ENCODE measurements at places on chromosomes 5 and 9. TPM values are rescaled to one million over a fixed set of nuclear protein-coding genes. Genes with fewer than 3 reads are reported as not detected.

SLC46A2 gene
- total RNA-seq: 0.18 TPM

ANKRD18A gene
- total RNA-seq: 0.06 TPM

PCDHGB5 gene
- total RNA-seq: 11.7 TPM

GRCh38 chr5:169956756-169957155 is 23.5 kb downstream of the INSYN2B start:
- H3K27ac ChIP-seq: no peak overlapping the region
- H3K4me1 ChIP-seq: no peaks in the 10 kb centered on the region
- no peaks in the 10 kb centered on the region for H3K36me3 ChIP-seq
- no peak overlapping the region for H3K4me3 ChIP-seq

DNA sequence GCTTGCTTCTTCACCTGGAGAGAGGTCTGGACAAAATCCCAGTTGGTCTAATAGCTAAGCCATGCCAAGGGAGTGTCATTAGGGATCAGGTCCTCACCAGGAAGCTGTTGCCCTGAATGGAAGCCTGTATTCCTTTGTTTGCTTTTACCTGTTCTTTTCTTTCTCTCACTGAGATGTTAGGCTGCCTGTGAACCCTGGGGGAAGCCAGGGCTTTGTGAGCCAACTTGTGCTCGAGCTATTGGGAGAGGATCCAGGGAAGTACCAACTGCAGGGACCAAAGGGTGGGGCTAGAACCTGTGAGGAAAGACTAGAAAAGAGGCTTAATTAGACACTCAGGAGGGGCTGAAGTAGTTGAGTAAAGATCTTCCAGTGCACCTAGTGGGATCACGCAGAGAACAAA is 451.2 kb upstream of the TLE4 start:
- H3K4me1 ChIP-seq: no peaks in the 10 kb centered on the region
- no peaks in the 10 kb centered on the region for H3K27me3 ChIP-seq
- no peak overlapping the region for H3K4me3 ChIP-seq
- DNase-seq: no peak
- no peaks in the 10 kb centered on the region for H3K36me3 ChIP-seq
- H3K27ac ChIP-seq: no peak overlapping the region

GRCh38 chr9:107036367-107036766 is 173.4 kb downstream of the ZNF462 start:
- DNase-seq: no peak
- no peaks in the 10 kb centered on the region for H3K27me3 ChIP-seq
- no peak overlapping the region for H3K4me3 ChIP-seq
- no peaks in the 10 kb centered on the region for H3K36me3 ChIP-seq
- no peak overlapping the region for H3K27ac ChIP-seq
- H3K4me1 ChIP-seq: no peaks in the 10 kb centered on the region

DNA sequence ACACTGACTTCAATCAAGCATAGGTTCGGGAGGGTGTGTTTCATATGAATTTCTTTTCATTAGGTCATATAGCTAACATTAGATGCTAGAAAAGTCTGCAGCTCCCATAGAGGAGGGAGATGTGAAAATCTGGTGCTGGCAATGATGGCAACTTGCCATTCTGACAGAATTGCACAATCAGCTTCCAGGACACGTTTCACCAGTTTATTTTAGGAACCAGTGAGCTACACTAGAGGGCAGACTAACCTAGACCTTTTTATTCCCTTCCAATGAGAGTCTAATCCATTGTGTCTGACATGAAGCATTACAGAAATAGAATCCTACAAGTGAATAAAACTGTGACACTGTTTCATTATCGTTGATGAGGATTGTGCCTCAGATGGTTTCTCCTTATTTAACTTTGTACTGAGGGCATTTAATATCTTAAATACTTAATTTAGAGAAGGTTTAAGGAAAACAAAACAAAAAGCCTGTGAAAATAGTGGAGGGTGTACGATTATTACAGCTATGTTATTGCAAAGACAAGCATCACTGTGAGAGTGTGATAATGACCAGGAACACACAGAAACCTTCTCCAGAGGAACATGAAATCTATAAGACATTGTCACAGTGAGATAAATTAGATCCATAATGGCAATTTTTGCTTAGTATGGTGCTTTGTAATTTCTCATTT is 363.3 kb upstream of the RPS23 start:
- peaks cover 10% of the 10 kb centered on the region for H3K4me1 ChIP-seq
- no peak overlapping the region for H3K4me3 ChIP-seq
- DNase-seq: peak; percentile 72
- H3K27ac ChIP-seq: no peak overlapping the region
- H3K27me3 ChIP-seq: no peaks in the 10 kb centered on the region
- H3K36me3 ChIP-seq: no peaks in the 10 kb centered on the region

- H3K4me3 ChIP-seq: no peak overlapping the region
- H3K27ac ChIP-seq: no peak overlapping the region
- DNase-seq: no peak
- no peaks in the 10 kb centered on the region for H3K4me1 ChIP-seq
- no peaks in the 10 kb centered on the region for H3K36me3 ChIP-seq
These were observed 218.1 kb downstream of the AP3B1 start for GRCh38 chr5:78076351-78076750.

DNA sequence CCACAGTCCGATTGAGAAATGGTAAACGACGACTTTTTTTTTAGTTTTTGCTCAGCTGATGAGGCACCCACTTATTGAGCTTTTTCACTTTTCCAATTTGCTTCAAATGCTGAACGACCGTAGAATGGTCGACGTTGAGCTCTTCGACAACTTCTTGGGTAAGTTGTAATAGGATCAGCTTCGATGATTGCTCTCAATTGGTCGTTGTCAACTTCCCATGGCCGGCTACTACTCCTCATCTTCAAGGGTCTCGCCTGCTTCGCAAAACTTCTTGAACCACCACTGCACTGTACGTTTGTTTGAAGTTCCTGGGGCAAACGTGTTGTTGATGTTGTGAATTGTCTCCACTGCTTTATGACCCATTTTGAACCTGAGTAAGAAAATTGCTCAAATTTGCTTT is 35.7 kb downstream of the NSD1 start:
- no peak overlapping the region for H3K4me3 ChIP-seq
- DNase-seq: no peak
- H3K27me3 ChIP-seq: no peaks in the 10 kb centered on the region

IRX2 gene
- 0.27 TPM for total RNA-seq

GRCh38 chr9:91428436-91428835 is 4.8 kb upstream of the NFIL3 start:
- no peak overlapping the region for H3K27ac ChIP-seq
- DNase-seq: no peak
- H3K4me1 ChIP-seq: no peaks in the 10 kb centered on the region

DNA sequence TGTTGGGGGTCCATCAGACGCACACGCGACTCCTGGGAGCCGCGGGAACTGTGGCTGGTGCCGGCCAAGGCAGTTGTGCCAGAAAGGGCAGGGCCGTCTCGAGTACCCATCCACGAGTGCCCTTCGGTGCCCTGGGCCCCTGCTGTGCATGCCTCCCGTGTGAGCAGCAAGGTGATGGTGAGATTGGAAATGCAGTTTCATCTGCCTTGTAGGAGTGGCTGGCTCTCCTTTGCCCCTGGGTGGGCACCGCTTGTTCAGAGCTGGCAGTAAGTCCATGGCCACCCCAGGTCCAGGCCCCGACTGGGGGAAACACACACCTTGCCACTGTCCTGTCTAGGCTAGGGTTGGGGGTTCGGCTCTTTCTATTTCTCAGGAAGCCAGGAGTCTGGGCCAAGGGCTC is 5.7 kb downstream of the NKD2 start:
- no peaks in the 10 kb centered on the region for H3K27me3 ChIP-seq
- H3K27ac ChIP-seq: no peak overlapping the region
- H3K36me3 ChIP-seq: no peaks in the 10 kb centered on the region
- no peak overlapping the region for H3K4me3 ChIP-seq
- no peaks in the 10 kb centered on the region for H3K4me1 ChIP-seq
- DNase-seq: peak; percentile 32

DNA sequence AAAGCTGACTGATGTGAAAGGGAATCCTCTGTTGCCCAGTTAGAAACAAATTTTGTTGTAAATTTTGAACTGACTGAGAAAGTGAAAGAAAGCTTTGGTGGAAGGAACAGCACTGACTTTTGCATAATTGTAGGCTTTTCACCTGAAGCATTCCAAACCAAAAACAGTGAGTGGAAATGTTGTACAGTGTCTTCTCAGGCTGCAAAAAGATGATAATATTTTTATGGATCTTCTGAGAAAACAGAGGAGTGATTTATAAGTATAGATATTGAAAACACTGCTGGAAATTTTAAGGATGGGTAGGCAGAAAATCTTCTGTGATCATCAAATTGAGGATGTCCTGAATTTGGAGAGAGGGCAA is 40.0 kb downstream of the LURAP1L start:
- no peak for DNase-seq
- peaks cover 5% of the 10 kb centered on the region for H3K4me1 ChIP-seq
- H3K27ac ChIP-seq: no peak overlapping the region
- no peaks in the 10 kb centered on the region for H3K36me3 ChIP-seq

GRCh38 chr5:131142970-131143617 is 22.0 kb downstream of the HINT1 start:
- H3K27me3 ChIP-seq: no peaks in the 10 kb centered on the region
- no peak overlapping the region for H3K27ac ChIP-seq
- H3K4me1 ChIP-seq: no peaks in the 10 kb centered on the region
- no peak for DNase-seq
- no peak overlapping the region for H3K4me3 ChIP-seq

SLC34A3 gene
- not detected for total RNA-seq

- no peak overlapping the region for H3K4me3 ChIP-seq
- DNase-seq: no peak
These were observed 57.3 kb upstream of the C6 start for GRCh38 chr5:41270423-41271251.

- no peak overlapping the region for H3K4me3 ChIP-seq
- no peaks in the 10 kb centered on the region for H3K27me3 ChIP-seq
- H3K4me1 ChIP-seq: peaks cover 8% of the 10 kb centered on the region
- peak overlapping the region; percentile 92 for H3K27ac ChIP-seq
These were observed 36.5 kb downstream of the PALM2AKAP2 start for GRCh38 chr9:109816490-109816889.

GRCh38 chr5:52453176-52453575 is 334.5 kb upstream of the ITGA1 start:
- H3K4me3 ChIP-seq: no peak overlapping the region
- H3K4me1 ChIP-seq: no peaks in the 10 kb centered on the region
- no peaks in the 10 kb centered on the region for H3K27me3 ChIP-seq
- H3K36me3 ChIP-seq: no peaks in the 10 kb centered on the region

GRCh38 chr9:6645355-6646292 is at the start of gene GLDC:
GLDC (minus strand) TSS chr9:6645729; CDS start chr9:6645499, 230 bp downstream.
- H3K36me3 ChIP-seq: no peaks in the 10 kb centered on the region
- DNase-seq: peak; percentile 80
- H3K4me3 ChIP-seq: peak within 1 kb of the TSS; percentile 2
- no peaks in the 10 kb centered on the region for H3K27me3 ChIP-seq

DNA sequence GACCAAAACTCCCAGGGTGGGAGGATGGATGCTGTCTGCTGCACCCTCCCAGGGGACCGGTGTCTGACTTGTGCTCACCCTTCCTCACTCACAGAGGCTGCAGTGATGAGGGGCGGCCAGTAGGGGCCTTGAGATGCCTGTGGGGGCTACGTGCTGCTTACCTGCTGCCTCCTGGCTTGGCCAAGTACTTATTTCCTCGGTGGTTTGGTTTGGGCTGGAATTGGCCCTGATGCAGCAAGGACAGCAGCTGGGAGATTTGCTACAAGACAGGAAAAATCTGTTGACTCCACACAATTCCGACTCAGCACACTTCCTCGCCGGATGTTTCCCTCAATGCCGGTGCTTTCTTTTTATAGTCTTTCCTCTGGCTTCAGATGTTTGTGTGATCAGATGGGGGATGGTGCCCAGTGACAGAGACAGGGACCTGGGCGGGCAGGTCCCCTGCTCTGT is 6.6 kb downstream of the PCDH12 start:
- H3K27me3 ChIP-seq: no peaks in the 10 kb centered on the region
- no peak overlapping the region for H3K4me3 ChIP-seq

TRIM36 gene
- total RNA-seq: 4.4 TPM

C9 gene
- 0.30 TPM for total RNA-seq

DNA sequence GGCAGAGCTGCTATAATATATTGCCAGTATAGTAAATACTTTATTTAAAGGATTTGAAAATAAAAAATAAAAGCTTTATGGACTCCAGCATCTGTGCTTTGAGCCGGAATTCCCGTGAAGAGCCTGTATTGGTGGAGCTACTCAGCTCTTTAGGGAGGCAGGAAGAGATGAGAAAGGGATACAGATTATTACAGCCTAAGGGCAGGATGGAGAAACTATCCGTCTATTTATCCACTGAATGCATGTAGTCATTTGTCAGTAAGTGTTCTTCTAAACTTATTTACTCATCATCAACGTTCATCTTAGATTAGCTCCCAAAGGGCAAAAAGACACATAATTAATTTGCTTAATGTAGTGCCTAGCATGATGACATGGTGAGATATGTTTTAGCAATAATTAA is 48.4 kb downstream of the SLC1A1 start:
- no peak for DNase-seq
- H3K4me3 ChIP-seq: no peak overlapping the region
- no peaks in the 10 kb centered on the region for H3K4me1 ChIP-seq
- no peaks in the 10 kb centered on the region for H3K27me3 ChIP-seq

PDCD1LG2 gene
- total RNA-seq: 5.4 TPM

OMD gene
- total RNA-seq: 43.3 TPM

- no peak overlapping the region for H3K27ac ChIP-seq
- no peaks in the 10 kb centered on the region for H3K27me3 ChIP-seq
- no peaks in the 10 kb centered on the region for H3K36me3 ChIP-seq
These were observed 20.8 kb downstream of the ANKRD55 start for GRCh38 chr5:56212130-56212879.

- H3K27ac ChIP-seq: no peak overlapping the region
- H3K4me1 ChIP-seq: no peaks in the 10 kb centered on the region
- no peaks in the 10 kb centered on the region for H3K36me3 ChIP-seq
These were observed 15.7 kb upstream of the CCDC152 start for GRCh38 chr5:42740920-42741319.

DNA sequence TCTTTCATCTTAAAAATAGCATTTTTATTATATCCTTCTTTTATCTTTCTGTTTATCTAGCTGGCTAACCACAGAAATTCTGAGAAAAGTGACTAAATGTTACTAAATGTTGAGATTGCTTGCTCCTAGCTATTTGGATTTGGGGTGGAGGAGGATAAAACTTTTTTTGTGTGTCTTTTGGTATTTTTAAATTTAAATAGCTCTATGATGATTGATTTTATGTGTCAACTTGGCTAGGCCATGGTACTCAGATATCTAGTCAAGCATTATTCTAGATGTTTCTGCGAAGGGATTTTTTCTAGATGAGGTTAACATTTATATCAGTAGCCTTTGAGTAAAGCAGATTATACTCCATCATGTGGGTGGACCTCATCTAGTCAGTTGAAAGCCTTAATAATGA is 75.0 kb downstream of the GCNT1 start:
- H3K4me1 ChIP-seq: no peaks in the 10 kb centered on the region
- H3K27me3 ChIP-seq: no peaks in the 10 kb centered on the region
- no peak overlapping the region for H3K27ac ChIP-seq
- no peak overlapping the region for H3K4me3 ChIP-seq
- no peaks in the 10 kb centered on the region for H3K36me3 ChIP-seq

RFX3 gene
- total RNA-seq: 22.4 TPM

UNC5A gene
- total RNA-seq: not detected

DNA sequence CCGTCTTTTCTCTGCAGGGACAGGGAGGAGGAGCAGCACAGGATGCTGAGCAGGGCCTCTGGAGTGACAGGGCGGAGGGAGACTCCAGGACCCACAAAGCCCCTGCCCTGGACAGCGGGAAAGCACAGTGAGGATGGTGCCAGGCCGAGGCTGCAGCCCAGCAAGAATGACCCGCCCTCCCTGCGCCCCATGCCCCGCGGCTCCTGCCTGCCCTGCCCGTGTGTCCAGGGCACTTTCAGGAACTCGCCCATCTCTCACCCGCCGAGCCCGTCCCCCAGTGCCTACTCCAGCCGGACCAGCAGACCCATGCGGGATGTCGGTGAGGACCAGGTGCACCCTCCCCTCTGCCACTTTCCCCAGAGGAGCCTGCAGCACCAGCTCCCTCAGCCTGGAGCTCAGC is 9.1 kb upstream of the EXOC3 start:
- H3K4me3 ChIP-seq: no peak overlapping the region
- peak; percentile 70 for DNase-seq
- no peaks in the 10 kb centered on the region for H3K36me3 ChIP-seq
- H3K27me3 ChIP-seq: no peaks in the 10 kb centered on the region
- H3K27ac ChIP-seq: no peak overlapping the region
- H3K4me1 ChIP-seq: no peaks in the 10 kb centered on the region

All from aorta (tissue), 5 donors.